ENCODE measurements at places on chromosomes 4 and X. TPM values are rescaled to one million over a fixed set of nuclear protein-coding genes. Genes with fewer than 3 reads are reported as not detected.

ZMAT1 gene
- total RNA-seq = 1.6 TPM

PABPC5 gene
- 4.1 TPM for total RNA-seq

RRH gene
- not detected for total RNA-seq

FHIP1A gene
- 0.85 TPM for total RNA-seq

KLB gene
- not detected for total RNA-seq

XAGE2 gene
- total RNA-seq = not detected

PITX2 gene
- total RNA-seq = 18.1 TPM

NDUFA1 gene
- 19.9 TPM for total RNA-seq

CT47A1 gene
- total RNA-seq = not detected

IGFBP7 gene
- 293 TPM for total RNA-seq

NDNF gene
- total RNA-seq = 11.8 TPM

WDR13 gene
- total RNA-seq = 117 TPM

TMSB15A gene
- 0.32 TPM for total RNA-seq

USP17L29 gene
- not detected for total RNA-seq

FGB gene
- total RNA-seq = not detected

ERCC6L gene
- 0.32 TPM for total RNA-seq

USP17L12 gene
- not detected for total RNA-seq

MAGEA11 gene
- not detected for total RNA-seq

TLL1 gene
- 1.5 TPM for total RNA-seq

CENPI gene
- 6.0 TPM for total RNA-seq

ZCCHC18 gene
- 0.16 TPM for total RNA-seq

ARHGAP24 gene
- total RNA-seq = 148 TPM

MND1 gene
- 0.97 TPM for total RNA-seq

GPR101 gene
- not detected for total RNA-seq

MID2 gene
- total RNA-seq = 32.9 TPM

KDR gene
- total RNA-seq = 0.12 TPM

SLC2A9 gene
- 1.6 TPM for total RNA-seq

Data from hair follicle dermal papilla cell (primary cell).